Right lung (tissue), 10 donors: ENCODE measurements at places on chromosomes 12 and 14.
A peak's percentile ranks its signal among the peaks of the same experiment; 100 is the strongest.

- no peak for DNase-seq
Observed at GRCh38 chr14:72577521-72577920, 316.4 kb downstream of the DPF3 start.

- peak; percentile 45 for DNase-seq
Observed at GRCh38 chr12:106428384-106428783, 70.8 kb downstream of the POLR3B start.

GRCh38 chr12:2794191-2794735, 507 bp upstream of the FKBP4 start:
- no peak for DNase-seq

GRCh38 chr12:38501991-38502390, 185.4 kb downstream of the ALG10B start:
- DNase-seq: no peak

GRCh38 chr14:75561013-75561432, 17.4 kb upstream of the FLVCR2 start:
- DNase-seq: peak; percentile 59
